Osteocyte (in vitro differentiated cells): ENCODE measurements at places on chromosomes 2 and 18. TPM values are rescaled to one million over a fixed set of nuclear protein-coding genes. Genes with fewer than 3 reads are reported as not detected.

Gene PIKFYVE
- total RNA-seq, result 37.1 and 38.8 TPM in 2 replicates

Gene TRAPPC12
- 89.2 and 89.7 TPM in 2 replicates for total RNA-seq

Gene UGT1A3
- total RNA-seq, result not detected in 2 replicates

Gene ATOH8
- 5.9 and 7.1 TPM in 2 replicates for total RNA-seq

Gene REG3G
- not detected in 2 replicates for total RNA-seq

Gene ST8SIA3
- total RNA-seq, result not detected in 2 replicates

Gene RNPEPL1
- total RNA-seq, result 56.5 and 64.0 TPM in 2 replicates

Gene ALPG
- total RNA-seq, result not detected in 2 replicates

Gene SLC23A3
- 2.8 and 5.2 TPM in 2 replicates for total RNA-seq

Gene POTEJ
- not detected in 2 replicates for total RNA-seq

Gene MARS2
- 3.8 and 4.2 TPM in 2 replicates for total RNA-seq

Gene ALK
- not detected in 2 replicates for total RNA-seq

Gene GCG
- 0.57 TPM in 1 of 2 replicates, not detected in the other for total RNA-seq

Gene GPR45
- total RNA-seq, result not detected in 2 replicates

Gene MDH1B
- 1.2 and 1.3 TPM in 2 replicates for total RNA-seq

Gene RAX
- not detected in 2 replicates for total RNA-seq

Gene EML4
- total RNA-seq, result 35.2 and 41.1 TPM in 2 replicates

Gene ACADL
- total RNA-seq, result not detected in 2 replicates

Gene AKAIN1
- total RNA-seq, result not detected in 2 replicates

Gene INPP5D
- 0.31 and 0.40 TPM in 2 replicates for total RNA-seq

Gene GKN2
- not detected in 2 replicates for total RNA-seq

Gene CFAP210
- 0.94 TPM in 1 of 2 replicates, not detected in the other for total RNA-seq

Gene GPR35
- 2.5 and 3.6 TPM in 2 replicates for total RNA-seq

Gene LDLRAD4
- total RNA-seq, result 18.7 and 20.4 TPM in 2 replicates

Gene MYL1
- total RNA-seq, result not detected in 2 replicates

Gene CD207
- total RNA-seq, result not detected in 2 replicates

Gene SLC4A5
- total RNA-seq, result 1.6 and 2.3 TPM in 2 replicates

Gene MC5R
- not detected in 2 replicates for total RNA-seq

Gene VIT
- total RNA-seq, result 10.7 and 11.4 TPM in 2 replicates

Gene PLGLB2
- total RNA-seq, result 5.9 and 7.0 TPM in 2 replicates

Gene MAPK4
- total RNA-seq, result not detected in 2 replicates

Gene MC2R
- not detected in 2 replicates for total RNA-seq

Gene ATP6V1C2
- not detected in 2 replicates for total RNA-seq

Gene HOXD8
- total RNA-seq, result not detected in 2 replicates

Gene NAT8
- total RNA-seq, result not detected in 2 replicates

Gene CIB4
- total RNA-seq, result not detected in 2 replicates

Gene VSNL1
- not detected in 2 replicates for total RNA-seq

Gene C1GALT1C1L
- total RNA-seq, result not detected in 2 replicates

Gene TUBA4A
- total RNA-seq, result 6.9 and 7.9 TPM in 2 replicates

Gene PXDN
- 459 and 488 TPM in 2 replicates for total RNA-seq

Gene ASAP2
- 91.0 and 94.7 TPM in 2 replicates for total RNA-seq

Gene GAREM2
- 15.2 and 20.8 TPM in 2 replicates for total RNA-seq

Gene DYNAP
- total RNA-seq, result not detected in 2 replicates

Gene YES1
- total RNA-seq, result 37.6 and 44.8 TPM in 2 replicates

Gene MALT1
- total RNA-seq, result 28.1 and 28.8 TPM in 2 replicates

Gene CFC1
- not detected in 2 replicates for total RNA-seq

Gene DSG1
- not detected in 2 replicates for total RNA-seq

Gene SCYGR4
- not detected in 2 replicates for total RNA-seq

Gene LIPG
- not detected in 2 replicates for total RNA-seq

Gene FBXO48
- total RNA-seq, result 0.81 and 1.0 TPM in 2 replicates
